ENCODE measurements at places on chromosomes 11 and 22.
A peak's percentile ranks its signal among the peaks of the same experiment; 100 is the strongest.

DNA sequence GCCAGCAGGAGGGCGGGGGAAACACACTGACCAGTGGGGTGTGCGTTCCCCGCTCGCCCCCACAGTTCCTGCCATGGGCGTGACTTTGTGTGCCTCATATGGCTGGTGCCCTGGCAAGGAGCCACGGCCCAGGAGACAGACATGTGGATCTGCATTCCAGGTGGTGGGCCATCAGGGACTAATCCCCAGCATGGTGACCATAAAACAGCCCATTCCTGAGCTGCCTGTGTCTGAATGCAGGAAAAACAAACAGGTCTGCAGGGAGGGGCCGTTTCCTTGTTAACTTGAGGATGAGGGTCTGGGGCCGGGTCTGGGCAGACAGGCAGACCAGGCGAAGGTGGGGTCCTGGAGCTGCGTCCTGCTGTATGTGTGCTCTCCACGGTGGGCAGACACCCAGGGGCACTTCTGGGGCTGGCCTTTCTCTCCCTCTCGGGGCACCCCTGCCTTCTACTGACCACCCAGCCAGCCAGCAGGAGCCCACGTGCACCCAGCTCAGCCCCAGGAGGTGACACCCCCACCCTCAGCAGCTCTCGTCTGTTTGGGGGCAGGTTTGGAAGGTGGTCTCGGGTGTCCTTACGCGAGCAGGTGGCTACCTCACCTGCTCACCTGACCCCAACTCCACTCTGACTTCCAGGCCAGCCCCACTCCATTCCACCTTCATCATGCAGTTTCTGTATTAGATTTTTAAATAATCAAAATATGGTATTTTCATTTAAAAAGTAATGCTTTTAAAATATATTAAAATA, 120.3 kb downstream of the KCNQ1OT1 start:
- DNase-seq, result no peak

DNA sequence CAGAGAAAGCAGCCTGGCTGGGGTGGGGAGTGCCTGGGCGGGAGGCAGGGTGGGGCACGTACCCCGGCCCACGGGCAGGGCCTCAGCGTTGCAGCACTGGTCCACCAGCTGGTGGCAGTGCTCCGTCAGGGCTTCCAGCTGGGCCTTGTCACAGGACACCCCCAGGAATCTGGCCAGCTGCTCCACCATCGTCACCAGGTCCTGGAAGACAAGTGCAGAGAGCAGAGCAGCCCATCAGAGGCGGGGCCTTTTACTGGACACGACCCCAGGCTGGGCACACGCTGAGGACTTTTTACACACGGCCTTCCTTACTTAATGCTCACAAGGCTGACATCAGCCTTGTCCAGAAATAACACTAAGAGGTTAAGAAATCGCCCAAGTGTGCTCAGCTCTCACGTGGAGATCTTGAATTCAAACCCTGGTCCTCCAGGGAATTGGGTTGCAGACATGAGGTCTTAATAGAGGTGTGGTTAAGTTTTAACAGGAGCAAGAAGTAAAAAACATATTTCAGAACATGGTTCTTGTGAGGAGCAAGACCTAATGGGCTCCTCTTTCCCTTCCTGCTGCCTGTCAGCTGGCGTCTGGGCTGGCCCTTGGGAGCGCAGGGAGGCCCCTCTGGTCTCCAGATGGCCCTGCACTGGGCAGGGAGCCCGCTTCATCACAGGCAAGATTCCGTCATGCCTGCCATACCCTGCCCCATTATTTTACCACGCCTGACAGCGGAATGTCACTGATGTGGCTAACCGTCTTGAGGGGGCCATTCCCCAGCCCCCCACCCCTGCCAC, 17.1 kb upstream of the EFCAB6 start:
- peak; percentile 77 for DNase-seq

DNA sequence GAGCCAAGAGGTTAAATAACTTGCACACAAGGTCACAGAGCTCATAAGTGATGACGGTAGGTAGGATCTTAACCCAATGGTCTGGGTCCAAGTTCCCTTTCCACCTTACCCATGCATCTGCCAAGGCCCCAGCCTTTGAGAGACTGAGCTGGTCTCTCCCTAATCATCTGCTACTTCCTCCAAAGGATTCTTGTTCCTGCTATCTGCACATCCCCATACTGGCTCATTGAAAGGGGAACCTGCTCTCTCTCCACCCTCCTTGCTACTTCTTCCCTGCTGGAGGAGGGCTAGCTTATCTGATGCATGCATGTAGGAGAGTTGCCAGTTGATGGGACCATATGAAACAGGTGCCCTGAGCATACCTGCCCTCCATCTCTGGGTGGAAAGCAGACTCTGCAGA, 47.7 kb downstream of the COMMD9 start:
- DNase-seq, result no peak

GRCh38 chr22:44537467-44537866, 39.4 kb upstream of the RTL6 start:
- DNase-seq, result no peak

DNA sequence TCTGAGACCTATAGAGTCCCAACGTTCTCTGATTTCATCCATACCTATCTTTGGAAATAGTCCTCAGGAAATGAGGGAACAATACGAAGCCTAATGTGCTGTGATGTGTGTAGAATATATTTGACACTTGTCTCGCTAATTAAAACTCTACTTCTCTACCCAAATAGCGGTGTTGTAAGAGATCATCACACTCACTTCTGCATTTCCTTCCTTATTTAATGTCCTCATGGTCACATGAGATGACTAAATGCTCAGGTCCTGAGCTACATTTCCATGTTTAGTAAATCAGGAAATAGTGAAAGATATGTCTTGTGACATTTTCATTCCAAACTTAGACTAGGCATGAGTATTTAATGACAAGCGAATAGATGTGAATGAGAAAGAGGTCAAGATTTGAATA, 112.3 kb downstream of the MAML2 start:
- DNase-seq, result no peak

DNA sequence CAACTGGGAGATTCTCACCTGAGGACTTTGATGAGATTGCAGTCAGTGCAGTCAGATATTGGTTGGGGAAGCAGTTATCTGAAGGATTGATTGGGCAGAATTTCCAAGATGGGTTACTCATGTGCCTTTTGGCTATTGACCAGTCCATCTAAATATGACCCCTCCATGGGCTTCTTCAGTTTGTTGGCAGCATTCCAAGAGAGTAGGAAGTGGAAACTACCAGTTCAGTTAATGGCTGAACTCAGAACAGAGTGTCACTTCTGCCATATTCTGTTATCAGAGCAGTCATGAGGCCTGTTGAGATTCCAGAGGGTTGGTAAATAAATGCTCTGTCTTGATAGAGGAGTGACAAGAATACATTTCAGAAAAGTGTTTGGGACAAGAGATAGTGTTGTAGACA, 71.0 kb downstream of the CYP2R1 start:
- DNase-seq, result no peak

DNA sequence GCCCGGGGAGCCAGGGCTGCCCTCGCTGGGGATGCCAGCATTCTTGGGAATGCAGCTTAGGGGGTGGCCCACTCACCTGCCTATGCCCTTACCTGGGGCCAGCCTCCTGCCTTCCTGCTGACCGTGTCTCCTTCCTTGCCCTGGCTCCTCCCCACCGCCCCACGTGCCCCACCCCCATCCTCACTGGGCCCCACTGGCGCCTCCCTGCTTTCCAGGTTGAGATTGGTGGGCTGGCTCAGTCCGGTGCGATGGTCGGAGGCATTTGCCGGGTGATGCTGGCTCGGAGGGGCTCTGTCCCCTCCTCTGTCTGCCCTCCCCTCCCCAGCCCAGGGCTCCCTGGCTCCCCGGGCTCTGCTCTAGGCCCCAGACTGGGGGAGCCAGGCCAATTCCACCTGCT, 34.1 kb upstream of the GRAMD4 start:
- DNase-seq, result no peak

DNA sequence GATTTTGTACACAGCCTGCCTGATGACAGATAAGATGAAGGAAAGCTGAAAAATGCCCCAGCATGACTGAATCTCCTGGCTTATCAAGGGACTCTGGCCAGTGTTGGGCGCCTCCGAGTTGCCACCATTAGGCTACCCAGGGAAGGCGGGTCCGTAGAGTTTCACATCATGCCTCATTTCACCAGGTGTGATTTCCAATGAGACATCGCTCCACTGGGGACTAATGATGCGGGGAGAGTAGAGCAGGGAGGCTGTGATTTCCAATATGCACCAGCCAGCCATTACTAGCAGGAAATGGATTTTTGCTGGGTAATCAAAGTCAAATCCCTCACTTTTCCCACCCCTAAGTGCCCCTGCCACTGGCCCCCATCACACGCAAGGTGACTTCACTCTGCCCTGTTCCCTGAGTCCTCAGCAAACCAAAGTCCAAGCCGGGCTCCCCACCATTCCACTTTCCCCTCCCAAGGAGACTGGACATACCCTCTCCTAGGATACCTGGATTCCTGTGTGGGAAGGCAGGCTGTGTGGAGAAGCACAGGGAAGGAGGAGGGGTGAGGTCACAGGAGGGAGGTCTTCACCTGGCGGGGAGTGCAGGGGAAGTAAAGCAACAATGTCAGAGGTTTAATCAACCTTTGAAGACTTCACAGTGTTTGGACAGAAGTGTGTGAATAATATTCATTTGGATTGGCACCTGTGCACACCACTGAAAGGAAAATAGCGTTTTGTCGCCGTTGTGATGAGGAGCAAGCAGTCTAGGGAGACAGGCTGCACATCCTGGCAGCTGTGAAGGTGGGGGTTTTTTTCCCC, 613.3 kb upstream of the CADM1 start:
- no peak for DNase-seq

- DNase-seq, result peak; percentile 14
These were observed 892.4 kb downstream of the KCNA4 start for GRCh38 chr11:29124470-29124869.

- no peak for DNase-seq
These were observed 121.0 kb downstream of the LUZP2 start for GRCh38 chr11:24617856-24618255.

- no peak for DNase-seq
These were observed 38.3 kb downstream of the RAB30 start for GRCh38 chr11:83033371-83033770.

- DNase-seq, result peak; percentile 72
These were observed 31.4 kb downstream of the CREB3L1 start for GRCh38 chr11:46308631-46309419.

GRCh38 chr11:73313652-73314051, 5.6 kb downstream of the ARHGEF17 start:
- DNase-seq, result no peak

DNA sequence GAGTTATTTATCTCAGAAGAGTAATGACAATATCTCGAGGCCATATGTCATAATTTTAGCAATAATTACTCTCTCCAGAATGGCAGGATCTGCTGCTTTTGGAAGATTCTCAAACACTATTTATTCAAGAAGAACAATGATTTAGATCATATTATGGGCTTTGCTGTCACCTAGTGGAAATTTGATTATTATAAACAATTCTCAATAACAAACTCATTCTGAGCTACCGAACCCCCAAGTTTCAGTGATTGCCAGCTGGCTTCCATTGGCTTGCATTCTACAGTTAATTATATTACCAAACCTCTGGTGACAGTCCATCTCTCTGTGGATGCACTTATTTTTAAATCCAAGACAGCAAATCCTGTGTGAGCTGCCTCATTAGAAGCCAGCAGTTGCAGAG, 27.9 kb upstream of the SLC36A4 start:
- DNase-seq, result peak; percentile 81

GRCh38 chr11:125148743-125149142, 15.8 kb upstream of the PKNOX2 start:
- no peak for DNase-seq

DNA sequence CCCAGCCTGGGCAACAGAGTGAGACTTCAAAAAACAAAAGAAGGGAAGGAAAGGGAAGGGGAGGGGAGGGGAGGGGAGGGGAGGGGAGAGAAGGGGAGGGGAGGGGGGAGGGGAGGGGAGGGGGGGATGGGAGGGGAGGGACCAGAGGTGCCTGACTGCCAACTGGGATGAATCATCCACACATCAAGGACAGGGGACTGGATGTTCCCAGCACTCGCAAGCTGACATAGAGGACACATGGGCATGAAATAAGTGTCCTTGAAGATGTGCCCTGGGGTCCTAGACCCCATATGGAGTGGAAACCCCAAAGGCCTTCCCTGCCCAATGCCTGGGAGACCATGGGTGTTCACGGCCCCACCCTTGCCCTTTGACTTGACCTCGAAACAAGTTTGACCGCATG, 19.8 kb downstream of the TST start:
- DNase-seq, result no peak

- no peak for DNase-seq
These were observed 166.7 kb downstream of the TBC1D22A start for GRCh38 chr22:46929046-46929709.

DNA sequence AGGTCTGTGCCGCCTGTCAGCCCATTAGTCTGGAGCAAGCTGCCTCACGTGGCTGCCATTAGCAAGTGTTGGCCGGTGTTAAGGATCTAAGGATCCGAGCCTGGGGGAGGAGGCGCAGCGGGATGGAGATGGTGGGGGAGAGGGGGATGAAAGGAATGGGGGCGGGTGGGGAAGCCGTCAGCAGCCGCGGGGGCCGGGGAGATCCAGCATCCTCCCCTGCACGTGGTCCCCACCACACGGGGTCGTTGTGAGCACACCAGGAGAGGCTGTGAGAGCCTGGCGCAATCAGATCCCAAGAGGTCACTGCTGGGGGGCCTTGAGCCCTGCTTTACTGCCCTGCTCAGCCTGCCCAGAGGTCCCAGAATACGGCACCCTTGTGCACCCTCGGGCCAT, 7.3 kb downstream of the CABP7 start:
- DNase-seq, result no peak

DNA sequence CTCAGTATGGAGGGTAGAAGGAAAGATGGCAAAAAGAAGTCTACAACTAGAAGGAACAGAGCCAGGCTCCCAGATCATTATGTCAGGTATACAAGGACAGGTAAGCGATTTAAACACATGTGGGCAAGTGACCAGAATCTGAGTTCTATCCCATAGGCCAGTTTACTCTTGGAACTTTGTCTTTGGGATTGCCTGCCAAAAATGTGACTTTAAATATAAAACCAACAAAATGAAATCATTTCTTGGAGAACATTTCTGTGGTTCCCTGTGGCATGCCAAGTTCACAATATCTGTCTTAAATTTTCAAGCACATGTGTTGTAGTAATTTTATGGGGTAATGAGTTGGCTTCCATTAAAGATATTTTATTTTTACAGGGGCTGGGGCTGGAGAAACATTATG, 141.0 kb downstream of the SLC17A6 start:
- DNase-seq, result peak; percentile 67

GRCh38 chr11:92702805-92703448, 266.5 kb upstream of the MTNR1B start:
- DNase-seq, result no peak

- DNase-seq, result no peak
These were observed 10.7 kb upstream of the PLEKHB1 start for GRCh38 chr11:73635721-73636120.

- no peak for DNase-seq
These were observed 4.3 kb downstream of the BCO2 start for GRCh38 chr11:112179601-112180000.
